ENCODE measurements at places on chromosomes 2 and 18.

DNA sequence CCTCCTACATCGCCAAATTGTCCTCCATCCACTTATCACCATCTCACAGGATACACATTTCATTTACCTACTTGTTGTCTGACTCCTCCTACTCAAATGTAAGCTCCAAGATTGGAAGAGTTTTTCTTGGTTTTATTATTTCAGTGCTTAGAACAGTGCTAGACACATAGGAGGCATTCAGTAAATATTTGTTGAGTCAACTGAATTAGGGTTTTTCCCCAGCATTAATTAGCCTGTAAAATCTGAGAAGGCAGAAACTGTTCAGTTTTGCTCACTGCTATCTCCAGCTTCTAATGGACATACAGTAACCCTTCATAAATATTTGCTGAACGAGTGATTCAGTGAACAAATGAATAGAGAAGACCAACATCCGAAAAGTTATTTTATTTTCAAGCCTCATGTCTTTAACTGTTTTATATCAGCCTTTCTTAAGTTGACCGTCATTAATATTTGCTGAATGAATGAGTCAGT, 800 bp downstream of the TTC21B start:
- no peak for DNase-seq

GRCh38 chr2:147739508-147739907, 105.3 kb upstream of the ACVR2A start:
- DNase-seq, result no peak

DNA sequence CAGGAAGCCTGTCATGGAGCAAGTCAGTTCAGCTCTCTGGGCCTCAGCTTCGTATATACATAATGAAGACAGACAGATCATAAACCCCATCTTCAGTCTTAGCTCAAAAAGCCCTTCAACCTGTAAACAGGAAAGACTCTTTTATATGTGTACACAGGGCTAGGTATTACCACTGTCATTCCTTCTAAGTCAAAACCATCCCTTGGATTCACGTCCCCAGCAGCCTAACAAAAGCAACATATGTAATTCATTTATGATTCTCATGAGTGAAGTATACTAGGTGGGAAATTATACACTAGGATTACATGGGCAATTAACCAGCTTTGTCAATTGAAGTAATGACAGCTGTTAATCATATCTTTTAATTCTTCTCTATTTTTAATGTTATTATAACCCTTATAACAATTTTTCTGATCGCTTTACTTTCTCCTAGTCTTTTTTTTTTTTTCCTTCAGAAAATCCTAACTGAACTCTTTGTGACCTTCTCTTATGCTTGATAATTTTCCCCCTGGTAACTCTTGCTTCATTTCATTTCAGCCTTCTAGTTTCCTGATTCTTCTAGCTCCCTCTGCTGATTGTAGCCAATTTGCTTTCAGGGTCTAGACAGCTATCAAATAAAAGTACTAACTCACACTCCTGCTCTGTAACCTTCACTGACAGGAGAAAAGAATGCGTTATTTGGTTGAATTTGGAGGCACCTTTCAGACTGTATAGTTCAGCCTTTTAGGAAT, 99.7 kb downstream of the RBM43 start:
- no peak for DNase-seq

DNA sequence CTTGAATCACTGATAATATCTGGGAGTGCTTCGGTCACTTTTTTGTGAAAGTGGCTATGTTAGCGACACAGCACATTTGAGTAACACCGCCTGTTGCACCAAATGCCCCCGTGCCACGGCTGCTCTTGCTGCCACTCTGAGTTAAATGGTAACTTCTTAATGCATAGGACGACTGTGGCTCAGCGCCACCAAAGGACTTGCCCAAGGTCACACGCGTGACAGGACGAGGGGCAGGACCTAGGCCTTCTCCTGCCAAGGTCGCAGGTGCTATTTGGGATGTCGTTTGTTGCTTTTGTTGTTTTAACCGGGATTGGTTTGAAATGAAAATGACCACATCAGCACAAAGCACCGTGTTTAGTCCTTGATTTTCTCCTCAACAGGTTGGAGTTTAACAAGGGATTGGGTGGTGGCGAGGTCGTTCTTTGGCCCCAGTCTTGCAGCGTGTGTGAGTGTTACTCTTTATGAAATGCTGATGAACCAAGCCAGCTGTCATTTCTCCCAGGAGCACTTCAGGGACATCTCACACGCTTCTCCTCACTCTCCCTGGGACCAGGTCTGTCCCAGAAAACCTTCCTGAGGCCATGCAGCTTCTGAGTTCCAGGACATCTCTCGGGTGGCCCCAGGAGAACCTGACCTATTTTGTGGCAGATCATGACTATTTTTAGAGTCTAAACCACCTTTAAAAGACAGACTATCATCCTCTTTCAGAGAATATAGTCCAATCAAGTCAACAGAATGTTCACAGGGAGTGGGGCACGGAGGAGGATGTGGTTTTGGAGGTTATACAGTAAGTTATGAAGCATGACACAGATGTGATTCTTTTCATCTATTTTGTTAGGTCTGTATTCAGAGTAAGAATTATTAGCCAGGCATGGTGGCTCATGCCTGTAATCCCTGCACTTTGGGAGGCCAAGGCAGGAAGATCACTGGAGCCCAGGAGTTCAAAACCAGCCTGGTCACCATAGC, 49.9 kb downstream of the MTCL1 start:
- peak; percentile 8 for DNase-seq

DNA sequence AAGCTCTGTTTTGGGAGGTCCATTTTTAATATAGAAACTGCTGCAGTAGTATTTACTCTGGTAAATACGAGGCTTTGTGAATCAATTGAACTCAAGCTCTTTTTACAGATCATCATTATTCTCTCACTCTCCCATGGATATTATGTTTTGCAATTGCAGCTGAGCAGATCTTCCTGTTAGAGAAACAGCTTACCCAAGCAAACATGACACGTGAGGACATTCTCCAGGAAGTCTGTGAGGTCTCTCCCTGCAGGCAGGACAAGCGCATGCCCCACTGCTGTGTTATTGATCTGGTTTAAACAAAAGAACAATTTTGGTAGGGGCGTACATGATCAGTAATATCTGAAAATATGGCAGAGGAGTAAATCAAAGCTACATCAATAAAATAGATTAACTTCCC, 72.1 kb downstream of the COL6A3 start:
- DNase-seq, result no peak

DNA sequence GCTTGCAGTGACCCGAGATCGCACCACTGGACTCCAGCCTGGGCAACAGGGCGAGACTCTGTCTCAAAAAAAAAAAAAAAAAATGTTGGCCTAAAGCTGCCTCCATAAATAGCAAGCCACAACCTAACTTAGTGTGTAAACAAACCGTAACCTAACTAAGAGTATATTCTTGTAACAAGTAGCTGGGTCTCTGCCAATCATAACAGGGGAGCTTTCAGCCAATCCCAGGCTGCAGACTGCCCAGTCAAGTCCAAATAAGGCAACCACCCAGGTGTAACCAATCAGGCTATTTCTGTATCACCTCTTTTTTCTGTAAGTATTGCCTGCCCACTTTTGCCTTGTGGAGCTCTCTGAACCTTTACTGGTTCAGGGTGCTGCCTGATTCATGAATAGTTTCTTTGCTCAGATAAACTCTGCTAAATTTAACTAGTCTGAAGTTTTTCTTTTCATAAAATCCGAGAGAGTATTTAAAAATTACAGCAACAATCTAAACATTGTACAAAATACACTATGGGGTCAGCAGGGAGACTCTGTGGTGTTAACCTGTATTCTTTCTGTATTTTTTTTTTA, 4.5 kb downstream of the PSTPIP2 start:
- DNase-seq, result no peak

All from stimulated activated CD8-positive, alpha-beta memory T cell treated with anti-CD3 and anti-CD28 coated beads, Interleukin-2, amount 100 ng/mL, for 1 hour (primary cell).